ENCODE measurements at places on chromosomes 1 and 21. TPM values are rescaled to one million over a fixed set of nuclear protein-coding genes. Genes with fewer than 3 reads are reported as not detected.
A peak's percentile ranks its signal among the peaks of the same experiment; 100 is the strongest.

DNA sequence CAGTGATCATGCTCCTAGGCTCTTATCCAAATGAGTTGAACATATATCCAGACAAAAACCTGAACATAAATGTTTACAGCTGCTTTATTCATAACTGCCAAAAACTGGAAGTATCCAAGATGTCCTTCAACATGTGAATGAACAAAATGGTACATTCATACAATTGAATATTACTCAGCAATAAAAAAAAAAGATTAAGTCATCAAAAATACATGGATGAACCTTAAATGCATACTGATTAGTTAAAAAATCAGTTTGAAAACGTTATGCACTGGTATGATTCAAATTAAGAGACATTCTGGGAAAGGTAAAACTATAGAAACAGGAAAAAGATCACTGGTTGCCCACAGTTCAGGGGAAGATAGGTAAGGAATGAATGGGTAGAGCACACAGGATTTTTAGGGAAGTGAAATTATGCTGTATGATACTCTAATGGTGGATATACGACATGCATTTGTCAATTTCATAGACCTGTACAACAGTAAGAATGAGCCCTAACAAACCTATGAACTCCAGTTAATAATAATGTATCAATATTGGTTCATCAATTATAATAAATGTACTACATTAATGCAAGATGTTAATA lies 3.1 kb downstream of the LRRC40 start:
- no peak overlapping the region for H3K27ac ChIP-seq
- no peaks in the 10 kb centered on the region for H3K27me3 ChIP-seq
- H3K36me3 ChIP-seq = peaks cover 2% of the 10 kb centered on the region
- no peak for DNase-seq
- peaks cover 5% of the 10 kb centered on the region for H3K4me1 ChIP-seq
- H3K4me3 ChIP-seq = no peak overlapping the region

GRCh38 chr1:90719330-90720144 lies 2.4 kb upstream of the BARHL2 start:
- no peaks in the 10 kb centered on the region for H3K4me1 ChIP-seq
- H3K36me3 ChIP-seq = no peaks in the 10 kb centered on the region
- H3K27me3 ChIP-seq = peaks cover 84% of the 10 kb centered on the region
- DNase-seq = no peak

GRCh38 chr1:118945489-118945888 lies 42.7 kb downstream of the TBX15 start:
- no peak for DNase-seq
- no peaks in the 10 kb centered on the region for H3K36me3 ChIP-seq
- H3K27me3 ChIP-seq = no peaks in the 10 kb centered on the region
- H3K4me3 ChIP-seq = no peak overlapping the region
- H3K4me1 ChIP-seq = no peaks in the 10 kb centered on the region
- no peak overlapping the region for H3K27ac ChIP-seq

DNA sequence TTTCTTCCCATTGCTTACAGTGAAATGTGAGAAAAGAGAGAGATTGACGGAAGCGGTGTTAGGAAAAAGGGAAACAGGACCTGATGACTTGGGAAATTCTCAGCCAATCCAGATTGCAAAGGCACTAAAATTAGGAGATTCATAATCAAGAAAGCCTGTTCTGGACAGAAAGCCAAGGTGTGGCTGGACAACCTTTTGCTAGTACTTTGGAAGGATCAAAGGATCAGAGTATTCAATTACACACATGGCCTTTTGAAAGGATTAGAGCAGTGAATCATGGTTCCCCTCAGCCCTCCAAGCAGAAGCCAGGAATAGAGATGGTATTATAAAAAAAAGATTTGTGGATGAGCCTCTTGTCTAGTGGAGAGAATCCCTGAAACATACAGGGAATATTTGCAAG lies 669.8 kb upstream of the ADAMTS5 start:
- H3K4me3 ChIP-seq = no peak overlapping the region
- DNase-seq = no peak
- H3K36me3 ChIP-seq = no peaks in the 10 kb centered on the region

- H3K36me3 ChIP-seq = no peaks in the 10 kb centered on the region
- no peak for DNase-seq
- H3K4me3 ChIP-seq = no peak overlapping the region
- H3K4me1 ChIP-seq = no peaks in the 10 kb centered on the region
Observed at GRCh38 chr1:176118985-176119384, 88.1 kb downstream of the COP1 start.

DNA sequence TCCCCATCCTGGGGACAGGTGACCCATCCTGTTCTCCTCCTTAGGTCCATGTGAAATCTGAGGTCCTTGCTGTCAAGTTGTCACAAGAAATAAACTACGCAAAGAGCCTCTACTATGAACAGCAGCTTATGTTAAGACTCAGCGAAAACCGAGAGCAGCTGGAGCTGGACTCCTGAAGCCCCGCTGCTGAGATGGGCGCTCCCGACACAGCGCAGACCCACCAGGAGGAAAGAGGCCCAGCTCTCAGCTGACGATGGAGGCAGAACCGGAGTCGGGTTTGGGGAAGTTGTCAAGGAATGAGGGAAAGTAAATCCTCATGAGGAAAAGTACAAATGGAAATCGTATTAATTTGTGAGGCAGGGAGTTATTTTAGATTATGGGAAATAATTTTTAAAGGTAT lies 109.2 kb downstream of the DHRS3 start:
- H3K27ac ChIP-seq = no peak overlapping the region
- H3K4me3 ChIP-seq = no peak overlapping the region
- no peaks in the 10 kb centered on the region for H3K27me3 ChIP-seq
- no peaks in the 10 kb centered on the region for H3K4me1 ChIP-seq
- DNase-seq = no peak

DNA sequence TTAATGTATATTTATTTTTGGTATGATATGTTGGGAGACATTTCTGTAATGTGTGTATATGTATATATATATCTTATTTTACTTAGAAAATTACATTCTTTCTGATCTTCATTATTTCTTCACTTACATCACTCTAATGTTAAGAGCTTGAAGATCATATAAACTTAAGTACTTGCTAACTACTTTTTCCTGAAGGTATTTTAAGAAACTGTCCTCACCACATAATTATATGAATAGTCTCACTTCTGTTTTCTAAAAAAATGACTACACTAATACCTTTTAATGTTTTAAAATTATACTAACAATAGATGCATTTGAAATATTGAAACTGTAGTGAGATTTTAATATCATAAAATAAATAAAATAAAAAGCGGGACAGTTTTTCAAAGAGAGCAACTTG lies 377.1 kb downstream of the LRRIQ3 start:
- DNase-seq = no peak
- H3K27ac ChIP-seq = no peak overlapping the region
- H3K4me1 ChIP-seq = no peaks in the 10 kb centered on the region
- H3K27me3 ChIP-seq = no peaks in the 10 kb centered on the region
- no peaks in the 10 kb centered on the region for H3K36me3 ChIP-seq

ALX3 gene
- not detected for polyA plus RNA-seq

- peak; percentile 13 for DNase-seq
- H3K4me1 ChIP-seq = no peaks in the 10 kb centered on the region
- H3K4me3 ChIP-seq = no peak overlapping the region
- no peaks in the 10 kb centered on the region for H3K36me3 ChIP-seq
- H3K27me3 ChIP-seq = no peaks in the 10 kb centered on the region
Observed at GRCh38 chr1:41622402-41622801, 137.9 kb upstream of the EDN2 start.

GRCh38 chr21:29342363-29342957 lies 43.7 kb downstream of the BACH1 start:
- H3K4me3 ChIP-seq = no peak overlapping the region
- H3K4me1 ChIP-seq = no peaks in the 10 kb centered on the region
- DNase-seq = no peak
- no peak overlapping the region for H3K27ac ChIP-seq

OXCT2 gene
- polyA plus RNA-seq = 0.32 TPM

DNA sequence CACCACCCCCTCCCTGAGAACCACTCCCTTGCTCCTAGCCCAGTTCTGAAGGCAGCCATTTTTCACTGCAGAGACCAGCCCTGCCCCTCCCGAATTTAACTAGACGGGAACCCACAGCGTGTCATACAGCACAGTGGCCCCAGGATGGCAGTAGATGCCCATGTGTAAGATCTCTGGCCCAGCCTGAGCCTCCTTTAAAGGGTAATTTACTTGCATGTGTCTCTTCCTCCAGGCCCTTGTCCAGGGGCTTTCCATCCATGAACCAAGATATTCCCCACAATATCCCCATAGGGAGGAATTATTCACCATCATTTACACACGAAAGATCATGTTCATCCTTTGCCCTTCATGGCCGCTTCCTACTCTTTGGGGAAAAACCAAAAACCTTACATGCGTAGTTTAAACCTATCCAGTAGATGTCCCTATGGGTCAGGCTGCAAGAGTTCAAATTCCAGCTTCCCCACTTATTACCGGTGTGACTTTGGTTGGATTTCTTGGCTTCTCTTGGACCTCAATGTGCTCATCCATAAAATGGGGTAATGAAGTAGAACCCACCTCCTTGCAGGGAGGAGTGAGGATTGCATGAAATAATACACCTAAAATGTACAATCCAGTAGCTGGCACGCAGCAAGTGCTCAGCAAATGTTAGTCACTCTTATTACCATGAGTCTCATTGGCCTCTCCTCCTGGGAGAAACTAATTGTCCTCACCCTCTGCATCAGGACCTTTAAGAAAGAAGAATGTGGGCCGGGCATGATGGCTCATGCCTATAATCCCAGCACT lies 4.0 kb upstream of the LACTBL1 start:
- no peak overlapping the region for H3K4me3 ChIP-seq
- no peaks in the 10 kb centered on the region for H3K36me3 ChIP-seq
- H3K4me1 ChIP-seq = no peaks in the 10 kb centered on the region
- H3K27ac ChIP-seq = no peak overlapping the region

DNA sequence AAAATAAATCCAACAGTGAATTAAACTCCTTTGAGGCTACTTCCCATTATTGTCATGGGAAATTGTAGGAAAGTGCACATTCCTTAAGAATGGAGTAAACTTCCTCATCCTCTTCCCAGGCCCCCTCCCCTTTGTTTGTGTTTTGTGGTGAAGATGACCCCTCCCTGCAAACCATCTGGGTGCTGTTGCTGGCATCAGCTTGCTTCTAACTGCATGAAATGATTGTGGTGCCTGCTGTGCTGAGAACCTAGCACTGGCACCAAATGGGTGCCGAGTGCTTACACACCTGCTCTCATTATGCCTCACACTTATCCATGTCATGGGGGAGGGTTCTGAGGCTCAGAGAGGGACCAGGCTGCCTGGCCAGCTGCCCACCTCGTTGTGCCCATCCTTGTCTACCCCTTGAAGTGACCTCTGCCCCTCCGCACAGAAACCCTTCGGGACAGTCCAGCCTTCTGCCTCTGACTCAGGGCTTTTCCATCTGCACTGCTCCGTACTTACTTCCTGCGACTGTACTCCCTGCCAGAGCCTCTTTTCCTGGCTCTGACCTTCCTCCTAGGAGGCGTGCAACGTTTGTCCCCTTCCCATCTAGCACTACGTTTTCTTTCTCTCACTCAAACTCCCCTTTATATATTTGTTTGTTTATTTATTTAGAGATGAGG lies 30.6 kb downstream of the CAPN2 start:
- no peak overlapping the region for H3K27ac ChIP-seq
- no peaks in the 10 kb centered on the region for H3K36me3 ChIP-seq
- DNase-seq = no peak
- H3K4me3 ChIP-seq = no peak overlapping the region
- H3K4me1 ChIP-seq = peaks cover 12% of the 10 kb centered on the region

DNA sequence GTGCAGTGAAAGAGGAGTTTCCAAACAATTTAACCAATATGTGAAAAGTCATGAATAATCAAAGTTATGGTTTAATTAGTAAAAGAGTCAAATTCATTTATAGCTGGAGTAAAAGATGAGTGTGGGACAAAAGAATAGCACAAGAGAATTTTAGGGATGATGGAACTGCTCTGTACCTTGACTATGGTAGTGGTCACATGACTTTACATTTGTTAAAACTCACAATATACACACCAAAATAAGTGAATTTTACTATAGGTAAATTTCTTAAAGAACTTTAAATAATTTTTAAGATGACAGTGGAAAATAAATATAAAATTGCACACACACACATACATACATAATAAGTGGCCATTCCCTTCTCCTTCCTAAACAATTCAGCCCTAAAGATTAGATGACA lies 13.6 kb downstream of the CDC42BPA start:
- H3K27ac ChIP-seq = no peak overlapping the region
- no peak overlapping the region for H3K4me3 ChIP-seq
- no peaks in the 10 kb centered on the region for H3K4me1 ChIP-seq

C1orf116 gene
- polyA plus RNA-seq = 11.9 TPM

DNA sequence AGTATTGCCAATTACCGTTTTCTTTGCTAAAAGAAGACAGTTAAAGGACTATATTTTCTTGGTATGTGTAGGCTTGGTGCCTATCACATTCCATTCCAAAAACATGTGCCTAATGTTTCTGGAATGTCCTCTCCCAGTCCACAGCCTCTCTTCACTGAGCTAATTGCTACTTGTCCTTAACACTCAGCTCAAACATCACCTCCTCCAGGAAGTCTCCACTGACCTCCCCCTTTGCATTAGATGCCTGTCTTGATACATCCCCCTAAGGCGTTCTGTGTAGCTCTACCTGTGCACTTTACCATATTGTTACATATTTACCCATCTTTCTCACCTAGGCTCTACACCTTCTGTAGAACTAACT lies 195.6 kb upstream of the CAMK1G start:
- no peaks in the 10 kb centered on the region for H3K36me3 ChIP-seq
- no peak overlapping the region for H3K27ac ChIP-seq
- no peaks in the 10 kb centered on the region for H3K27me3 ChIP-seq
- no peaks in the 10 kb centered on the region for H3K4me1 ChIP-seq
- H3K4me3 ChIP-seq = no peak overlapping the region

- DNase-seq = no peak
- no peaks in the 10 kb centered on the region for H3K27me3 ChIP-seq
- no peak overlapping the region for H3K27ac ChIP-seq
- H3K4me3 ChIP-seq = no peak overlapping the region
- H3K36me3 ChIP-seq = no peaks in the 10 kb centered on the region
Observed at GRCh38 chr1:205942631-205943159, 561 bp downstream of the SLC26A9 start.

GRCh38 chr1:61612602-61613001 lies 112.3 kb downstream of the TM2D1 start:
- no peaks in the 10 kb centered on the region for H3K27me3 ChIP-seq
- H3K4me3 ChIP-seq = no peak overlapping the region
- no peak for DNase-seq
- H3K27ac ChIP-seq = no peak overlapping the region
- no peaks in the 10 kb centered on the region for H3K4me1 ChIP-seq
- no peaks in the 10 kb centered on the region for H3K36me3 ChIP-seq

- no peak overlapping the region for H3K4me3 ChIP-seq
- H3K27me3 ChIP-seq = no peaks in the 10 kb centered on the region
- H3K36me3 ChIP-seq = no peaks in the 10 kb centered on the region
- no peak overlapping the region for H3K27ac ChIP-seq
- no peaks in the 10 kb centered on the region for H3K4me1 ChIP-seq
Observed at GRCh38 chr1:107707111-107707510, 257.9 kb downstream of the VAV3 start.

DNA sequence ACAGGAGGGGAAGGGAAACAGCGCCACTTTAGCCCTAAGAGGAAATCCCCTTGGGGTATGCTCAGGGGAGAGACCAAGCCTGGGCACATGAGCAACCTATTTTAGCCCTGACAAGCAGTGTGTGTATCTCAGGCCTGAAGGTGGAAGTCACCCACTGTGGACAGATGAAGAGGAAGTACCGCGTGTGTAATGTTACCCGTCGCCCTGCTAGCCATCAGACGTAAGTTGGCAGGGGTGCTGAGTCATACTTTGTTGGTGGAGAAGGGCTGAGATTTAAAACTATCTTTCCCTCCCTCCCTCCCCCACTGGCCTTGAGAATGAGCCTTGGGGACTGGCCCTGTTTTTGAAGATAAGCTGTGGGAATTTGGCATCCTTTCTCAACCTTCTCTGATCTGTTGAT lies 11.2 kb downstream of the AGO1 start:
- peaks cover 30% of the 10 kb centered on the region for H3K36me3 ChIP-seq
- no peak overlapping the region for H3K27ac ChIP-seq
- H3K27me3 ChIP-seq = no peaks in the 10 kb centered on the region
- no peak overlapping the region for H3K4me3 ChIP-seq
- no peak for DNase-seq
